NCI-H1417 (cell line): ENCODE measurements at places on chromosomes 2 and 18.

GRCh38 chr2:11799826-11800225, 53.4 kb downstream of the LPIN1 start:
- DNase-seq, result no peak

DNA sequence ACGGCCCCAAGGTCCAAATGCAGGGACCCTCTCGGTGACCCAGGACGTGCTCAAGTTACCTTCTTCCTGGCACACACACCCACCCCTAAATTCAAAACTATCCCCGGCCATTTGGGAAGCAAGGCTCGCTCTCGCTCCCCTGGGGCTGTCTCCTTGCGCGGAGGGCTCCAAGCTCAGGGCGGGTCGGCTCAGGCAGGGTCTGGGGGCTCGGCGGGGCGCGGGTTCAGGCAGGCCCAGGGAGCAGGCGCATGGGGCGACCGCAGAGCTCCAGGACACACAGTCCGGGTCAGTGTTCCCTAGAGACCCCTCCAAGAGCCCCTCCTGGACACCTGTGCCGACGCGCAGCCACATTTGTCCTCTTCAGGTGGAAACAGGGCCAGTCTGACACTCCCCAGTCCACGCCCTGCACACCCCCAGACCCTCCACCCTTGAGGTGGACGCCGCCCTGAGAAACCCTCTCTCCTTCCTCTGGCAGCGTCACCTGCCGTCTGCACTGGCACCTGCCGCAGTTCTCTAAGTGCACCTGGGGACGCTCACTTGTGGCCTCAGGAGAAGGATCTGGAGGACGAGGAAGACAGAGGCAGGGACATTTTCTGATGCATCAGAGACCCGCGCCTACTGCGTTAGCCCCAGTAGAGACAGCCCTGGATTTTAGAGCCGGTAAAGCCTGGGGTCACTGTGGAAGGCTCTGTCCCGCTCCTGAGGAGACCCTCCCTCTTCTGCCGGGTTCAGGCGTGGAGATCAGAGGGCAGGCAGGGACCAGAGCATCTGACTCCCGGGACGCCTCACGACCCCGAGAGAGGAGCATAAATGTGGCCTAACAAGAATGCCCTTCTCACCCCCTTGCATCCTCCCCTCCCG, 138.8 kb downstream of the TWIST2 start:
- DNase-seq, result no peak

- DNase-seq, result no peak
These were observed 32.3 kb downstream of the COPS8 start for GRCh38 chr2:237118025-237118424.

GRCh38 chr2:141381946-141382345, 748.9 kb downstream of the LRP1B start:
- DNase-seq, result no peak

DNA sequence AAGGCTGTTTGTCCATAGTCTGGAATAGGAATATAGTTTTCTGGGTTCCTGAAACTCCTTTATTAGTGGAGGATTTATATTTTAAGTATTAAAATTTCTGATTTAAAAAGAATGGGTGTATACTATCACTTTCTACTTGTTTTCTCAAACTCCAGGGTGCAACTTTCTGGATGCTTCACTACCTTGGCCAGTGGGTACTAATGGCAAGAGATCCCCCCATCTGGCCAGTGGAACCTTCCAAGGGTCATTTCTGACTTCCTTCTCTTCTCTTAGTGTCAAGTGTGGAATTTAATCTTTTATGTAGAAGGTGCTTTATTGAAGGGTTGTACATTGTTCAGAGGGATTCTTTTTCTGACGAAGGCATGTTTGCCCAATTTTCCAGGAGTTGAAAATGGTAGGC, 86.4 kb upstream of the LPIN2 start:
- DNase-seq, result no peak

DNA sequence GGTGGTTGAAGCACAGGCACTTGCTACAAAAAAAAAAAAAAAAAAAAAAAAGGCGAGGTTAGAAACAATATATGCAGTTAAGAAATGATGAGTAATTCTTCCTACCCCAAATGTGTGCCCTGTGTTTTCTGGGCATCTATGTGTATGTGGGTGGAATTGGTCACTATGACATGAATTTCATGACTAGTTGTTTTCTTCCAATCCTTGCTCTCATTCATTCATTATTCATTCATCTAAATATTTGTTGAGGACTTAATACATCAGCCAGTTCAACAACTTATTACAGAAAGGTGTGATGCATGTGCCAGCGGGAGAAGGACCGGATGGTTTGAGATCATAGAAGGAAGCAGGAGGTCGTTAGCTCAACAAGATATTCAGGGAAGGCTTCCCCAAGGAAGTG, 8.3 kb upstream of the EGR4 start:
- no peak for DNase-seq

DNA sequence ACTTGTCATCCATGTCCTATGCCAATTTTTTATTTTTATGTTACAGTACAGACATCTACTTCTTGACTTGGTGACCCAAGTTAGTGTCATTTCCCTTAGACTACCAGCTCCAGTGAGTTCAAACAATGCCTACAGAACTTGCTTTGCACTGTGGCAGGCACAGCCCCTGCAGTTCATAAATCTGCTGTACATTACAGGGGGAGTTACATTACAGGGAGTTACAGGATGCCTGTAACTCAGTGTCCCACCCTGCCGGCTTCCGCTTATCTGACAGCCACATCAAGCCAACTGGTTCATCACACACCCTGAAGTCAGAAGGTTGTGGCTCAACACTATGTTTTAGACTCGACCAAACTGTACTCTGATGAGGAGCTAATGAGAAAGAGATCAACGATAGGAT, 7.8 kb upstream of the NPAS2 start:
- DNase-seq, result no peak

- no peak for DNase-seq
These were observed 24.1 kb downstream of the SIGLEC15 start for GRCh38 chr18:45849529-45849928.

GRCh38 chr2:144067506-144067905, 452.4 kb downstream of the ZEB2 start:
- DNase-seq, result no peak

DNA sequence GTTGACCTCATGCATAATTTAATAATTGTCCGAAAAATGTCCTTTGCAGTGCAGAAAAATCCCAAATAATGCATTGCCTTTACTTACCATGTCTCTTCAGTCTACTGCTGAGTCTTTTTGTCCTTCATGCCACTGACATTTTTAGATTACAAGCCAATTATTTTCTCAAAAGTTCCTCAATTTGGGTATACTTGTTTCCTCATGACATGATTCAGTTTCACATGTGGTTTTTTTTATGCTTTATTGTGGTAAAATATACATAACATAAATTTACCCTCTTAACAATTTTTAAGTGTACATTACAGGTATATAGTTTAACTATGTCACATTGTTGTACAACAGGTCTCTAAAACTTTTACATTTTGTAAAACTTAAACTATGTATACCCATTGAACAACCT, 81.0 kb downstream of the EPC2 start:
- DNase-seq, result no peak

- no peak for DNase-seq
These were observed 76.5 kb downstream of the STRN start for GRCh38 chr2:36889795-36890194.
